ENCODE measurements at places on chromosomes 6 and 20.

DNA sequence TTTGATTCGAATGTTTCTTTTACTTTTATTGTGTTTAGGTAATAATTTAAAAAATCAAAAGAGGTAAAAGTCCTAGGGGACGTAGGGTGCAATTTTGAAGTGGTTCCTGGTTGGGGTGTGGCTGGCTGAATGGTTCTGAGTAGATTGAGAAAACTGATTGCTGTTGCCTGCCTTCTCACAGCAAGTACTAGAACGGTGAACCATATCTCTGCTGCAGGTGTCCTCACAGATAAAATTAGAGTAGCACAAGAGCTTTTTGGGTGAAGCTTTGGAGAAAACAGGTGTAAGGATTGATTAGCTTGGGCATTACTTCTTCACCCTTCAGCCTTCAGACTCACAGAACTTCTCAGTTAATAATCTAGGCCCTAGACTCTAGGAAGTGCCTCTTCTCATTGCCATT is 19.8 kb upstream of the GJA10 start:
- no peak for DNase-seq

GRCh38 chr6:166484863-166485262 is 101.6 kb downstream of the RAMACL start:
- no peak for DNase-seq

GRCh38 chr6:65545920-65546319 is 161.1 kb downstream of the EYS start:
- no peak for DNase-seq

GRCh38 chr6:167791780-167792478 is 34.8 kb upstream of the AFDN start:
- no peak for DNase-seq

GRCh38 chr20:32634041-32634805 is 39.5 kb downstream of the C20orf203 start:
- DNase-seq: no peak

GRCh38 chr6:170185175-170185978 is 105.5 kb downstream of the DLL1 start:
- DNase-seq: no peak
